G401 (cell line): ENCODE measurements at places on chromosomes 2 and 18. TPM values are rescaled to one million over a fixed set of nuclear protein-coding genes. Genes with fewer than 3 reads are reported as not detected.

DNA sequence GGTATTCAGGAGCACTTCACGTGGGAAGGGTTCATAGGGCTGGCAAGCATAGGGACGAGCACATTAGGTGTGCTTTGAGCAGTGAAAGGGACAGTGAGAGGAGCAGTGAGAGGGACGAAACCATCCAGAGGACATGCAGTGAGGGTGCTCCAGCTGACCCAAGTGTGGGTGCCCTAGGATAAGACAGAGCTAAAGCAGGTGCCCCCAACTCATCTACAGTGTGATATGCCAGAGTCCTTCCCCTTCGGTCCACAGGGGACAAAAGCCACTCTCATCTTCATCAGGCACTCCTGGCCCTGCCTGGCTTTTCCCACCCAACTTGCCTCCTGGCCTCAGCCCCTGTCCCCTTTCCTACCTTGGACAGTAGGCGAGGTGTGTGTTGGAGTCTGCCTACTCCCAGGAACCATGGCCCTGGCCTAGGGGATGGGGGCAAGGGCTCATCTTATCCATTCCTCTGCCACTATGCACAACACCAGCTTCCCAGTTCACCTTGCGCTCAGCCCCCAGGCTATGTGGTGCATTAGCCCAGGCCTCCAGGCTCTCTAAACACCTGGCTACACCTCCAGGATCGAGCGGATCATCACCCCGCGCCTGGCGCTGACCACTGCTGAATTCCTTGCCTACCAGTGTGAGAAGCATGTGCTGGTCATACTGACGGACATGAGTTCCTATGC is 16.1 kb upstream of the ANKRD53 start:
- DNase-seq: no peak

DNA sequence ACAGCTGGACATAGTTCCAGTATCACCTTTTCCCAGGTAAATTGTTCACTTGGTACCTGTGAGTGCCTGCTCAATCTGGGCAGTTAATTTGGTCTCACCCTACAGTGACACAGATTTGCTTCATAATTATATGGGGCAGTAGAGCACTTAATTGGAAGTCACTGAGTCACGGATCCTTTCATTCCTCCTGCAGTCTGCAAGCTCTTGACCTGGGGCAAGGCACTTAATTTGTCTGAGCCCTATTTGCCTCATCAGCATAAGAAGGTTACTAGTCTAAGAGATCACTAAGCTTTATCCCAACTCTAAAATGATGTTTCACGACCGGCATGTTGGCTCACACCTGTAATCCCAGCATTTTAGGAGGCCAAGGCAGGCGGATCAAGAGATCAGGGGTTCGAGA is 8.9 kb downstream of the FBXO36 start:
- DNase-seq: no peak

DNA sequence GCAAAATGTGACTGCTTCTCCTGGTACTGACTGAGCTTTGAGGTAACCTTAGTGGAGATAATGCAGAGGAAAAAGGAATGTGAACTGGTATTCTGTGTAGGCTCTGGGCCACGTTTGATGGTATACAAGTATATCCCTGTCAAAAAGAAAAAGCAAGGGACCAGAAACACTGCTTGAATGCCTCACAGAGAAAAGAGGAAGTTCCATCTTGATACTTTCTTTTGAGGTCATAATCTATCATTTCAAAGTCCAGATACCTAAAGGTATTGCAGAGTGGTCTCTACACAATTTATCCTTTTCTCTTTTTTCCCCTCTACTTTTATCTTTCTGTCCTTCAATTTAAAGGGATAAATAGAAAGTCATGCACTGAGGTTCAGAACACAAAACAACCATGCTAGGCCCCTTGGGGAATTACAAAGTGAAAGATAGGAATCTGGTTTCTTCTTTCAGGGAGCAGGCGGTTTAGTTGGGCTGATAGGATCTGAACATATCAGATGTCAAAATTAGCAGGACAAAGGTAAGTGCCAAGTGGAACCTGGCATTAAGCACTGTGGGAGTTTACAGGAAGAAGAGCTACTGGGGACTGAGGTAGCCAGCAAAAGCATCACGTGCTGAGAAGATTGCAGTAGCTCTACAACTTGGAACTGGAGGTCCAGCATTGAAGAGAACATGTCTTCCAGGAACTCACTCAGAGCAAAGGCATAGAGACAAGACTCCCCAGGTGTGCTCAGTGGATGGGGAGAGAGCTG is 121.2 kb downstream of the LYPD6 start:
- no peak for DNase-seq

- no peak for DNase-seq
Observed at GRCh38 chr2:201574766-201575165, 68.5 kb downstream of the TMEM237 start.

DNA sequence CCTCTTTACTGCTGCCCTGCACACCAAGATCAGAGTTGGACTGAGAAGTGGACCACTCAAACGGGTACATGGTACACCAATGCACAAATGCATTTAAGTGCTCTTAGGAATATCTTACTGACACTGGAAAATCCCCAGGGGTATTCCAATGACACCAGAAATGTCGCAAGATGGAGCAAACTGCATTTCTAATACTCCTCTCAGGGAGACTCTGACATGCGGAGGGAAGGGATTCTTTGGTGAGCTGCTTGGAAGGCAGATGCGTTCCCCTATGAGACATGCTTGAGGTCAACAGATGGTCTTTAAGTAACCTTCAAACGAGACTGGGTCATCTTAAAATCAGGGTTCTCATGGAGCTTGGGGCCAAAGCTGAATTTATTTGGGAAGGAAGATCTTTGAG is 521.8 kb upstream of the TCF4 start:
- DNase-seq: no peak

DNA sequence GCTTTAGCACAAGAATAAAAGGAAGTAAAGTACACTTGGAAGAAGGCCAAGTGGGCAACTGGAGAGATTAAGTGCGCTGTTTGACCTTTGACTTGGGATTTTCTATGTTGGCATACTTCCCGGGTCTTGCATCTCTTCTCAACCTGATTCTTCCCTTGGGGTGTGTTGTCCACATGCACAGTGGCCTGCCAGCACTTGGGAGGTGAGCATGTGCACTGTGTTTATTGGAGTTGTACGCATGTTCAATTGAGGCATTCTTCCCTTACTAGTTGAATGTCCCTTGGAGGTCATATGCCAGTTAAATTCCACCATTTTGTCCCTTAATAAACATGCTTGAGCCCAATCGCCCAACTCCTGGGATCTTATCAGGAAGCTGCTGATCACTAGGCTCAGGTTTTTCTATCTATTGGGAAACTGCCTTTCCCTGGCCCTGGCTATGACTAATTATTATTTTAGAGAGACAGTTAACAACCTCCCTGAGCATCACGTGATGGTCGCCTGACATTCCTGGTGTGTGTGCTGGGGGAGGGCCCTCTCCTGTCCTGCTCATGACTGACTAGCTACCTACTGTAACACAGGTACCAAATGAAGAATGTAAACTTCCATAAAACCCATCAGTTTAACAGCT is 62.5 kb upstream of the RAPGEF4 start:
- no peak for DNase-seq

- no peak for DNase-seq
Observed at GRCh38 chr18:9449600-9450414, 25.5 kb upstream of the RALBP1 start.

- no peak for DNase-seq
Observed at GRCh38 chr2:216116418-216116817, 7.3 kb downstream of the XRCC5 start.

GRCh38 chr2:56713161-56713676 is 529.4 kb downstream of the CCDC85A start:
- no peak for DNase-seq

- peak; percentile 27 for DNase-seq
Observed at GRCh38 chr2:238847841-238848690, at the start of gene TWIST2. TSS of gene TWIST2 (plus strand) at chr2:238848085. CDS start at chr2:238848216, 131 bp downstream.

DNA sequence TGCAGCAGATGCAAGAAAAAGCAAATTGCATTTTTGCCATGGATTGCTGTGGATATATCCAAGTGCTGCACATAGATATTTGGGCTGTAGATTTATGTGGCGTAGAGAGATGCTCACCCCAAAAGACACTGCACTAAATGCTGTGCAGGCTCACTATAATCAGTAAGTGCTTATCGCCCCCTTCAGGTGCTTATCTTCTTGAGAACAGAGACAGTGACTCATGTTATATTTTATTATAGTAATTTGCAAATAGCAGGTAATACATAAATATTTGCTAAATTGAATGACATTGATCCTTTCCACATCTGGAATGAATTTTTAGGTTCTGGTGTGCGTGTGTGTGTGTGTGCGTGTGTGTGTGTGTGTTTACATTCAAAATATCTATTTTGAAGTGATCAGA is 36.8 kb upstream of the PLEKHM3 start:
- peak; percentile 44 for DNase-seq

The IL1B gene
- not detected in 2 replicates for total RNA-seq

The RMND5A gene
- total RNA-seq: 42.8 and 51.0 TPM in 2 replicates

The PTCD3 gene
- 127 and 175 TPM in 2 replicates for total RNA-seq

The HAAO gene
- total RNA-seq: not detected in 2 replicates

The TDRD15 gene
- total RNA-seq: not detected in 2 replicates
